ENCODE measurements at places on chromosomes 4 and X.

- peaks cover 20% of the 10 kb centered on the region for H3K4me1 ChIP-seq
- DNase-seq = no peak
- no peaks in the 10 kb centered on the region for H3K27me3 ChIP-seq
- peak overlapping the region; percentile 19 for H3K27ac ChIP-seq
Measured at GRCh38 chr4:113694008-113694407, 67.5 kb downstream of the CAMK2D start.

DNA sequence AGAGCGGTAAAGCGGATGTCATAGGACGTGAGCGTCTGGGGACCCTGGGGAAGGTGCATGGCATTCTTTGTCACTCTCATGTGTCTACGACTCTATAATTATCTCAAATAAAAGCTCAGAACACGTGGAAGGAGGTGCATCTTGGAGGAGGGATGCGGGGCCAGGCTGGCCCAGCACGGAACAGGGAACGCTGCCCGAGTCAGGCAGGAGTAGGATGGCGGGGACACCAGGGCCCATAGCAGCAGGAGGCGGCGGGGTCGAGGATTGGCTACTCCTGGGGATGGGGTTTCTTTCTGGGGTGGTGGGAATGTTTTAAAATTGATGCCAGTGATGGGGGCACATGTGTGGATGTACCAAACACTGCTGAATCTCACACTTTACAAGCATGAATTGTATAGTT is 5.4 kb upstream of the HTRA3 start:
- no peak for DNase-seq
- H3K4me3 ChIP-seq = no peak overlapping the region
- H3K4me1 ChIP-seq = peaks cover 4% of the 10 kb centered on the region
- peaks cover 62% of the 10 kb centered on the region for H3K27me3 ChIP-seq
- no peaks in the 10 kb centered on the region for H3K36me3 ChIP-seq

DNA sequence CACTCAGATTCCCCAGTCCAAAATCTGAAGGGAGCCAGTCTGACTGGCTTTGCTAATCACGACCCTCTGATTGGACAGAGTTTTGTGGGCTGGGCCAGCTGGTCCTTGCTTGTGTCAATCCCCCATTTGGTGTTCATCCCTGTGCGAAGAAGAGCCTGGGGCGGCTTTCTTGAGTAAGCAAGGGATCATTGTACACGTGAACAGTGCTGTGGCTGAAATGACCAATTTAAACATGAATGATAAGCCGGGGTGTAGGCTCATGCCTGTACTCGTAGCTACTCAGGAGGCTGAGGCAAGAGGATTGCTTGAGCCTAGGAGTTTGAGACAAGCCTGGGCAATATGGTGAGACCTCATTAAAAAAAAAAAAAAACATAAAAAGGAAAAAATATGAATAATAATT is 379.1 kb downstream of the RAPGEF2 start:
- H3K36me3 ChIP-seq = no peaks in the 10 kb centered on the region
- H3K4me1 ChIP-seq = no peaks in the 10 kb centered on the region
- peaks cover 36% of the 10 kb centered on the region for H3K27me3 ChIP-seq

- H3K4me3 ChIP-seq = no peak overlapping the region
- peaks cover 21% of the 10 kb centered on the region for H3K36me3 ChIP-seq
- DNase-seq = no peak
- H3K27ac ChIP-seq = no peak overlapping the region
- H3K27me3 ChIP-seq = no peaks in the 10 kb centered on the region
Measured at GRCh38 chr4:145883101-145883694, 55.4 kb downstream of the ZNF827 start.

- H3K4me1 ChIP-seq = peaks cover 45% of the 10 kb centered on the region
- no peak for DNase-seq
- peaks cover 10% of the 10 kb centered on the region for H3K36me3 ChIP-seq
- no peaks in the 10 kb centered on the region for H3K27me3 ChIP-seq
Measured at GRCh38 chr4:107993969-107994368, 4.3 kb downstream of the HADH start.

- H3K27me3 ChIP-seq = peaks cover 3% of the 10 kb centered on the region
- no peak for DNase-seq
- no peaks in the 10 kb centered on the region for H3K36me3 ChIP-seq
- no peaks in the 10 kb centered on the region for H3K4me1 ChIP-seq
- no peak overlapping the region for H3K4me3 ChIP-seq
Measured at GRCh38 chrX:150184491-150184890, 178.6 kb upstream of the MAMLD1 start.

- H3K4me3 ChIP-seq = no peak overlapping the region
- no peaks in the 10 kb centered on the region for H3K4me1 ChIP-seq
- H3K27ac ChIP-seq = peak overlapping the region; percentile 21
Measured at GRCh38 chr4:169593050-169593560, 19.3 kb downstream of the NEK1 start.

DNA sequence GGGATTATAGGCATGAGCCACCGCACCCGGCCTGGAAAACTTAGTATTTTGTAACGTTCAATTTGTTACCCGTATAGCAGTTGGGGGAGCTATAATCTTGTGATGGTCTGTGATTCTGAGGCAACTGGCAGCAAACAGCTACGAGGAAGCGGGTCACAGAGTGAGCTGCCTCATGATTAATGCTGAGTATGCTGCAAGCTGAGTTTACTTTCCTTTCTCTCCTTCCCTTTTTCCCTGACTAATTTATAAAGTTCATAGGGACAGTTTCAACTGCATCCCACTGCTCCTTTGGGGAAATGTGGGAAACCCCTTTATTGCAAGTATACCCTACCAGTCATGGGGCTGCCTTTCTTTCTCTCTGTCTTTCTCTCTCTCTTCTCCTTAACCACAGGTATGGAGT is 17.7 kb upstream of the ELOVL6 start:
- no peak overlapping the region for H3K4me3 ChIP-seq
- no peaks in the 10 kb centered on the region for H3K36me3 ChIP-seq
- no peak overlapping the region for H3K27ac ChIP-seq

- no peaks in the 10 kb centered on the region for H3K36me3 ChIP-seq
- DNase-seq = no peak
- no peak overlapping the region for H3K27ac ChIP-seq
- no peak overlapping the region for H3K4me3 ChIP-seq
- H3K27me3 ChIP-seq = peaks cover 23% of the 10 kb centered on the region
Measured at GRCh38 chr4:76741663-76742020, 156.3 kb downstream of the SOWAHB start.

GRCh38 chrX:48890934-48891401 is 6.6 kb downstream of the TIMM17B start:
- no peak for DNase-seq
- H3K27ac ChIP-seq = peak overlapping the region; percentile 66
- no peaks in the 10 kb centered on the region for H3K27me3 ChIP-seq
- peaks cover 7% of the 10 kb centered on the region for H3K4me1 ChIP-seq
- peak overlapping the region; percentile 78 for H3K4me3 ChIP-seq

DNA sequence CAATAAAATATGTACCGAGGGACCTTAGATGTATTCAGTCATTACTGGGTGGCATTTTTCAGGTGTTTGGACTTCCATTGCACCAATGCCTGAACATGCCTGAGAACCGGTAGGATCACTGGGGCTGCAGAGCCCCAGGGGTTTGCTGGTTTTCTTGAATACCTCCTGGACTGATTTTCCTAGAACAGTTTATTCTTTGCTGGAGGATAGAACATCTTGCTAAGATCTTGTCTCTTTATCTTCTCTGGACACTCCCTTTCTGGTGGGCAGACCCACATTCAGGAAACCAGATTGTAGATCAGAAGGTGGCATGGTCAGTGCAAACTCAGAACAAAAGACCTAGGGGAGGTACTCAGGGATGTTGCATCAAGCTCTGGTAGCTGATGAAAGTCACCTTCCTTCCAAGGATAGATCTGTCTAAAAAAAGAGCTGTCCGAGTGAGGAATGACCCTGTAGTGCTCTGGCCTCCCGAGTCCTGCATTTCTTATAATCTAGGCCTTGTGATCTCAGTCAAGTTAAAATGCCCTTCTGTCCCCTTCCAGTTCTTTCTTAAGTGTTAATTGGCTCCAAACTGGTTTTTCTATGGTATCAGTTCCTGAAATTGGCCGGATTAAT is 84.8 kb downstream of the CLDN34 start:
- no peak for DNase-seq
- no peak overlapping the region for H3K27ac ChIP-seq
- H3K4me1 ChIP-seq = peaks cover 3% of the 10 kb centered on the region
- H3K27me3 ChIP-seq = no peaks in the 10 kb centered on the region
- H3K4me3 ChIP-seq = no peak overlapping the region

DNA sequence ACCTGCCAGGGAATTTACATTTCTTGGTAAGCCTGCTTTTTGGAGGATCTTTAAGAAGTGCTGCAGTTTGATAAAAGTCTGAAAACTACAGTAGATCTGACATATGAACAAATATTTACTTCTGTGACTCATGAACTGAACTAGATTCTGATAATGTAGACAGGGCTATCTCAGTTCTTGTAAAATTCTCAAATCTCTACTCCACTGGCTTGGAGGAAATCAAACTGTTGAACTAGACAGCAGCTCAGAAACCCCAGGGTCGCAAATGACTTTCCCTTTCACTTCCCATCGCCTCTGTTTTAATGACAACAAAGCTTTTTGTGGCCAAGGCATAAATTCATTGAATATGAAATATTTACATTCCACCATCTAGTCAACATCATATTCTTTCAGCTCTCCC is 15.4 kb upstream of the OCIAD1 start:
- no peak overlapping the region for H3K27ac ChIP-seq
- no peak for DNase-seq
- H3K4me3 ChIP-seq = no peak overlapping the region
- H3K36me3 ChIP-seq = no peaks in the 10 kb centered on the region

- H3K4me1 ChIP-seq = no peaks in the 10 kb centered on the region
- no peak overlapping the region for H3K4me3 ChIP-seq
- H3K27me3 ChIP-seq = no peaks in the 10 kb centered on the region
Measured at GRCh38 chr4:29058531-29058930, 1661.6 kb upstream of the PCDH7 start.

GRCh38 chrX:153572601-153573000 is 26.3 kb downstream of the CCNQ start:
- H3K36me3 ChIP-seq = no peaks in the 10 kb centered on the region
- H3K4me1 ChIP-seq = no peaks in the 10 kb centered on the region
- no peak overlapping the region for H3K27ac ChIP-seq
- H3K27me3 ChIP-seq = no peaks in the 10 kb centered on the region

- no peaks in the 10 kb centered on the region for H3K27me3 ChIP-seq
- H3K27ac ChIP-seq = no peak overlapping the region
- no peaks in the 10 kb centered on the region for H3K4me1 ChIP-seq
- H3K36me3 ChIP-seq = no peaks in the 10 kb centered on the region
Measured at GRCh38 chr4:33911959-33912358, 2332.4 kb downstream of the ARAP2 start.

GRCh38 chr4:108900018-108900580 is 137.2 kb upstream of the ETNPPL start:
- H3K27me3 ChIP-seq = no peaks in the 10 kb centered on the region
- H3K4me1 ChIP-seq = no peaks in the 10 kb centered on the region
- no peak overlapping the region for H3K4me3 ChIP-seq
- no peaks in the 10 kb centered on the region for H3K36me3 ChIP-seq
- H3K27ac ChIP-seq = no peak overlapping the region
